Calu3 (cell line): ENCODE measurements at places on chromosomes 7 and 10.

- peaks cover 5% of the 10 kb centered on the region for H3K36me3 ChIP-seq
- H3K27ac ChIP-seq, result no peak overlapping the region
- H3K4me1 ChIP-seq, result no peaks in the 10 kb centered on the region
- DNase-seq, result no peak
- peak overlapping the region; percentile 77 for H3K4me3 ChIP-seq
Observed at GRCh38 chr10:120458432-120458831, 1.4 kb downstream of the PLPP4 start.

DNA sequence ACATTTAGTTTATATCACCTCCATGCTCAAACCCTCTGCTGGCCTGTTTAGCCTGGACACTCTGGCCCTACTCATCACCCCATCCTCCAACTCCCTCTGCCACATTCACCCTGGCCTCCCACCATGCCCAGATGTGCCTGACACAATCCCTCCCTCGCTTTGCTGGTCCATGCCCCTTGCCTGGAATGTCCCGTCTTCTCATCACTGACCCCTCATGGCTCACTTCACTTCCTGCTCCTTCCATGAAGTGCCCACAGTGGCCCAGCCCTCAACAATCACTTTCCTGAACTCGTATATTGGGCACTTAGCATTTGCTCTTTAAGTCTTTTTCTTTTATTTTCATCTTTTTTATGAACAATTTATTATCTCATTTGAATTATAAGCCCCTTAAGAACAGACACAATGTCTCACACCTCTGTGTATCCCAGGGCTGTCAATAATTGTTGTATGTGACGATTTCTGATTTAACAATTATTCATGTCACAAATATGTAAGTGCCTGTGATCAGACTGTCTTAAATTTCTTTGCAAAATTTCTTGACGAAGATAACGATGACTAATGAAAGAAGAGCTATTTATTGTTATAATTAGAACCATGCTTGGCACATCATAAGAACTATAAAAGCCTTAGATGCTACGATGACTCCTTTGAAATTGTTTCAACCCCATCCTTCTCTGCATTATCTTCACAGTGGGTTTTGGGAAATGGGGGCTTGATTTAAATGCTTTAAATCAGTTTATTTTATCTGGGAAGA, 209.9 kb upstream of the YAE1 start:
- no peak overlapping the region for H3K27ac ChIP-seq
- no peak overlapping the region for H3K4me3 ChIP-seq
- no peaks in the 10 kb centered on the region for H3K36me3 ChIP-seq

DNA sequence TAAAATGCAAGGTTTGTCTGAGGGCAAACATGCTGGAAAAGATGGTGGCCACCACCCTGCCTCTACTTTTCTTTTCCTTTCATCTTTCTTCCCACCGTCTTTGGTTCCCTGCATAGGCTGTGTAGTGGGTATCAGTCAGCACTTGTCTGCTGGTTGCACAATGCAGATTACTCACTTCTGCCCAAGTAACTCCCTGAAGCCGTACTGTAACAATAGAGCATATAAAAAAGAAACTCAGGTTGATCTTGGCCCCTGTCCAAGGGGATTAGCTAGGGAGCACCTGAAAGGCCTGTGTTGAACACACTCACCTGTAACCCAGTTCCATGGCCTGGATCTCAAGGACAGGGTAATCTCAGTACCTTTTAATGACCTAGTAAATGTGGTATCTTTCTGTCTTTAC, 533.0 kb upstream of the GALNT17 start:
- H3K27ac ChIP-seq, result no peak overlapping the region
- no peak overlapping the region for H3K4me3 ChIP-seq
- no peaks in the 10 kb centered on the region for H3K4me1 ChIP-seq
- DNase-seq, result no peak
- no peaks in the 10 kb centered on the region for H3K27me3 ChIP-seq

GRCh38 chr7:159151231-159151630, 6.6 kb upstream of the VIPR2 start:
- no peak overlapping the region for H3K27ac ChIP-seq
- no peak overlapping the region for H3K4me3 ChIP-seq

GRCh38 chr7:130488392-130489139, 3.3 kb upstream of the MEST start:
- peak overlapping the region; percentile 27 for H3K4me3 ChIP-seq
- no peak for DNase-seq
- peaks cover 33% of the 10 kb centered on the region for H3K36me3 ChIP-seq
- peaks cover 8% of the 10 kb centered on the region for H3K27me3 ChIP-seq

DNA sequence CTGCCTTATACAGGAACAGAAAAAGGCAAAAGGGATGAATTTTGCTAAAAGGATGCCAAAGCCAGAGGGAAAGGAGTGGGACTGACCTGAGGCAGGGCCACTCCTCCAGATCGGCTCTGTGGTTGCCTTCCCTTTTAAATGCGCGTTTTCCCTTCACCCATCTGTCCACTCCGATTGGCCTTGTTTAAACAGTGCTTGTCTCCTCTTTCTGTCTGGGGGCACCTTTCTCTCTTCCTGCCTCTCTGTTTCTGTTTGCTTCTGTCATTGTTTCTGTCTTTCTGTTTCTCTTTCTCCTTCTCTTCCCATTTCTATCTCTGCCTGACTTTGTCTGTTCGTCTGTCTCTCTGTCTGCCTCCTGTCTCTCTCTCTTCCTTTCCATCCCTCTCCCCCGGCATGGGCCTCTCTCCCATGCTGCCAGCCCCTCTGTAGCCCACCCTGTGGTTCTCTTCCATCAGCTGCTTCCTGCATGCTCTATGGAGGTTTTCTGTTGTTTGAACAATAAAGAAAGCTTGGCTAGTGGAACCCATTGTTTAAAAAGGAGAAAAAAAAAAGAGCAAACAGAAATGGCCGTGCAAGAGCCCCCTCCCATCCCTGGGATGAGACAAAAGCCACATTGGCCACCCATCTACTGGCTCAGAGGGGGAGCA, 29.5 kb upstream of the HSPB1 start:
- H3K27me3 ChIP-seq, result peaks cover 75% of the 10 kb centered on the region
- no peaks in the 10 kb centered on the region for H3K36me3 ChIP-seq
- H3K4me3 ChIP-seq, result no peak overlapping the region
- DNase-seq, result no peak
- no peak overlapping the region for H3K27ac ChIP-seq
- peaks cover 8% of the 10 kb centered on the region for H3K4me1 ChIP-seq

DNA sequence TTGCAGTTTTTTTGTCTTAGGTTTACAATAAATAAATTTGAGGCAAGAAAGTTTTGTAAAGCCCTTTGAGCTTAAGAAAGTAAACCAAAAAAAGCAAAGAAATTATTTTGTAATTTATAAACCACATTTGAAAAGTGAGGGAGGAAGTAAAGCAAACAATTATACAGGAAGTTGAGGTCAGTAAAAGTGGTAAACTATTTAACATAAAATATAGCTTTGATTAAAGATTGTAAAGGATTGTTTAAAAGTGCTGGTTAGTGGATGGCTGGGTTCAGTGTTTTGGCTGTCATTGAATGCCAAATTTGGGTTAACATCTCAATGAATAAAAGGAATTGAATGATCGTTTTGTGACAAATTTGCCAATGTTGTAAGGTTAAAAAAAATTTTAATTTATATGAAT, 9.9 kb downstream of the SOSTDC1 start:
- no peak overlapping the region for H3K27ac ChIP-seq
- no peak for DNase-seq
- peaks cover 9% of the 10 kb centered on the region for H3K4me1 ChIP-seq
- H3K36me3 ChIP-seq, result no peaks in the 10 kb centered on the region

DNA sequence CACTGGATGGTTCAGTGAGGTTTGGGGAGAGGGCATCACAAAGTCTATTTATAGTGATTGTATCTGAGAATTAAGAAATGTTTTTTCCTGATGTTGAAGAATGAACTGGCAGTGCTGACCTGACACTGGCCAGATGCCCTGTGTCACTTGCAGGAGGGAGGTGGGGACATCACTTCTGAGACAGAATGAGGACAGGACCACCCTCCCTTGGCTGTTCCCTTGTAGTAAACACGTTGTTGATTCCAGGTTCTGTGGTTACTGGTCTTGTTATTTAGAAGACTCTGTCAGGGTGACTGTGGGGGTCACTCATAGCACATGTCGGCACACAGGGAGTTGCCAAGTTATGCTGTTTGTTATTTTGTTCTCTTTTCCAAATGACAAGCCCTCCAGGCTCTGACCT, 126.4 kb downstream of the ADCY1 start:
- H3K4me1 ChIP-seq, result no peaks in the 10 kb centered on the region
- DNase-seq, result no peak
- H3K4me3 ChIP-seq, result no peak overlapping the region
- no peaks in the 10 kb centered on the region for H3K36me3 ChIP-seq
- no peak overlapping the region for H3K27ac ChIP-seq
- peaks cover 64% of the 10 kb centered on the region for H3K27me3 ChIP-seq

GRCh38 chr7:28550580-28551186, 138.4 kb downstream of the CREB5 start:
- no peak overlapping the region for H3K27ac ChIP-seq
- no peak for DNase-seq
- H3K36me3 ChIP-seq, result no peaks in the 10 kb centered on the region
- peaks cover 7% of the 10 kb centered on the region for H3K27me3 ChIP-seq

DNA sequence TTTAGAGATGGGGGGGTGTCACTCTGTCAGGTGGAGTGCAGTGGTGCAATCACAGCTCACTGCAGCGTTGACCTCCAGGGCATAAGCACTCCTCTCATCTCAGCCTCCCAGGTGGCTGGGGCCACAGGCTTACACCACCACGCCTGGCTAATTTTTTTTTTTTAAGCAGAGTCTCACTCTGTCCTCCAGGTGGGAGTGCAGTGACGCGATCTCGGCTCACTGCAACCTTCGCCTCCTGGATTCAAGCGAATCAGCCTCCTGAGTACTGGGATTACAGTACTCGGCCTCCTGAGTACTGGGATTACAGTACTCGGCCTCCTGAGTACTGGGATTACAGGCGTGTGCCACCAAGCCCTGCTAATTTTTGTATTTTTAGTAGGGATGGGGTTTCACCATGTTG, 23.6 kb upstream of the PPIA start:
- no peak overlapping the region for H3K4me3 ChIP-seq
- no peak for DNase-seq
- no peak overlapping the region for H3K27ac ChIP-seq
